Foreskin keratinocyte (primary cell): ENCODE measurements at places on chromosomes 3 and 15.

GRCh38 chr3:101988596-101988995 lies 139.3 kb downstream of the NFKBIZ start:
- no peak for DNase-seq

DNA sequence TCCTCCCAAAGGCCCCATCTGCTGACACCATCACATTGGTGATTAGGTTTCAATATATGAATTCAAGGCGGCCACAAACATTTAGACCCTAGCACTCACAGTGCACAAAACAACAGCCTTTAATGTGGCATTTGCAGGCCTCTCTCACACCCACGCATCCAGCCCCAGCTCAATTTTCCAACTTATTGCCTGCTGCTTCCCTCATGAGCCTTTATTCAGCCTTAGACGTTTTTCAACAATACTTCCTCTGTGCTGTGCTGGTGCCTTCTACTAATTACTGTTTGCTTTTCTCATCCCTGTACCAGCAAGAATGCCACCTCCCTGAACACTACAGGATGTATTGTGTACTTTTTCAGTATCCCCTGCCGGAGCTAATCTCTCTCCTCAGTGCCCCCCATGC lies 334.6 kb downstream of the GABRB3 start:
- no peak for DNase-seq

DNA sequence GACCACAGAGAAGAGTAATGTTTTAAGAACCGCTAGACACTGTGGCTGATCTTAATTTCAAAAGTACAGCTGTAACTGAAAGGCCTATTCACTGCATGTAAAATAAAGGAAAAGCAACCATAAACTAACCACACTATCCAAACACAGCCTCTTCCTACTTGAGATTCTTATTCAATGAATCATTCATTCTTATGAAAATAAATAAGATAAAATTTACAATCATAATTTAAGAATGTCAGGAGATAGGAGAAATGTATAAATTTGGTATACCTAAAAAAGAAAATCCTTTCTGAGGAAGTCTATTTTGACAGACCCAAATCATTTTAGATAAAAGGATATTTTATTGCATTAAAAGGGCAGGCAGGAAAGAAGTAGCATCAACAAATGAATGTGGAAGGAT lies 533.5 kb upstream of the ZNF385D start:
- peak; percentile 22 for DNase-seq

DNA sequence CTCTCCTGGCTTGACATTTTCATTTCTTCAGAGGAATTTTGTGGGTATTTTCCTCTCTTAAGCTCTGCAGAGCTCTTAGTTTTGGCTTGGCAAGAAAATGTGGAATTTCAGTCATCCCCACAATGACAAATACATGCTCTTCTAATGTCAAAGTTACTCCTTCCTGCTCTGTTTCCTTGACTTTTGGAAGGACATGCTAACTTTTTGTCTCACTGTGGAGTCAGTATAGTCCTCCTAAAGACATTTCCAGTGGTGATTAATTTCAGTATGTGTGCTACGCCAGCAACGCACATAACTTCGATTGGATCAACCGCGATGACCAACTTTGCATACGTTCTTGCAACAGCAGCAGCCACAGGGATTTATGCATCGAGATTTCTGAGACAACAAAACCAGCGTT lies 13.3 kb downstream of the EBLN2 start:
- DNase-seq, result no peak

DNA sequence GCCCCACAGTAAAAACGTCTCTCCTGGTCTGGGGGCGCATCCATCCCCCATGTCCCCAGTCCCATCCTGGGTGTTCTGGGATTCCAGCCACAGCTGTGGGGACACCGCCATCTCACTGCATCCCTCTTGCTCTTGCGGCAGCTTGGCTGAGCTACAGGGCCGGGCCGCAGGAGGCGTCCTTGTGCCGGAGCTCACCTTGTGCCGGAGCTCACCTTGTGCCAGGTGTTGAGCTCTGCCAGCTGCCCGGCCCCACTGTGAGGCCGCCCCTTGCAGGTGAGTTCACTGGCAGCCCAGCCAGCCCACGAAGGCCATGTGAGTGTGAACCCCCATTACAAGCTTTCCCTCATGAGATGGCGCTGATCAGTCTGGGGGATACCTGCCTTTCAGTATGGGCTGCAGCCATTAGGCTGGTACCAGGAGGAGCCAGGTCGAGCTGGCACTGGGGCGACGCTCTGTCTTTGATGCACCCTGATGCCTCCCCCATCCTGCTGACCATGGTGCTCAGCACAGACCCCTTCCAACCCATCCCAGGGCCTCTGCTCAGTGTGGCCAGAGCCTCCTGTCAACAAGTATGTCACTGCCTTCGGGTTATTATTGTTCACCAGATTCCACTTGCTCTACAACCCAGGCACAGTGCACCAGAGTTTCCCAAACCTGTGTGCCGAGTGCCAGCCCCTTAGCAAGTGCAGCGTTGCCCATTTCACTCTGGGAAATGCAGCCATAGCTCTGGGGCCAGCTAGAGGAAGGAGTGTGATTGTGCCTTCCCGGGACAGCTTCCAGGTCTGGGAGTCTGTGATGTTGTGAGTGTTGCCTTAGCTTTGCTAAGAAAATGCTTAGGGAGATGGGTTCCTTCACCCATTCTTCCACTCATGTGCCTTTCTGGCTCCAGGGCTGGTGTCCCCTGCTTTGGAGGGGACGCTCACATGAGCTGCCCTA lies 105.7 kb downstream of the APBA2 start:
- no peak for DNase-seq

GRCh38 chr3:109559389-109559788 lies 222.0 kb upstream of the DPPA4 start:
- no peak for DNase-seq

DNA sequence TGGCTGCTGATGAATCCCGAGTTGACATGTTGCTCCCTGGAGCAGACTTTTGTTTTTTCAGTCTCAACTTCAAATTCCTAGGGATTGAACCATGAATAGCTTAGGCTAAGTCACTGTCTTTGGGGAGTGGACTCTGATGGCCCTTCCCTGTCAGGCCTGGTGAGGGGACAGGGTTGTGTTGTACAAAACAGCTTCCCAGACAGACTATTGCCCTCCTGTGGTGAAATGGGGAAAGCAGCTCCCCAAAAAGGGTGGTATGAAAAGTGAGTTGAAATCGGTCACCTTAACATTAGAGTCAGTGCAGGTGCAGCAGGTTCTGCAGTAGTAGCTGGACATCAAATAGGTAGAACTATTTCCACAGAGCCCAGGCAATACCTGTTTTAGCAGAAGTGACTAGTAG lies 775.6 kb downstream of the ROBO2 start:
- peak; percentile 7 for DNase-seq

GRCh38 chr15:40100947-40101905 lies 7.5 kb downstream of the BMF start:
- DNase-seq, result no peak

GRCh38 chr3:25376340-25376739 lies 51.7 kb upstream of the RARB start:
- no peak for DNase-seq

DNA sequence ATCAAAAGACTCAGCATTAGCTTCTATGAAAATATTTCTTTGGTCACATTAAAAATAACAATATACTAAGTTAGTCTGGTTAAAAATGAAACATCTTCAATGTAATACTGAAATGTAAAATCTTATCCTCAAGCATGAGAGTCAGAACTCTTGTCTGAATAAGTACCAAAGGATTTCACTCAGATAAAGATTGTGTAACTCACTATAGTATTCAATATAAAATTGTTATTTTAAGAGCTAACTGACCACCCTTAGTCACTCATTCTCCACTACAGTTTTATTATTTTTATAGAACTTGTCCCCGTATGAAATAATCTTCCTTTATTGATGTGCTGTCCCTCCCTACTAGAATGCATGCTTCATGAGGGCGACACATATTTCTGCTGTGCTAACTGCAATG lies 426.3 kb downstream of the MECOM start:
- no peak for DNase-seq

GRCh38 chr15:48866141-48866563 lies 11.8 kb upstream of the EID1 start:
- no peak for DNase-seq

DNA sequence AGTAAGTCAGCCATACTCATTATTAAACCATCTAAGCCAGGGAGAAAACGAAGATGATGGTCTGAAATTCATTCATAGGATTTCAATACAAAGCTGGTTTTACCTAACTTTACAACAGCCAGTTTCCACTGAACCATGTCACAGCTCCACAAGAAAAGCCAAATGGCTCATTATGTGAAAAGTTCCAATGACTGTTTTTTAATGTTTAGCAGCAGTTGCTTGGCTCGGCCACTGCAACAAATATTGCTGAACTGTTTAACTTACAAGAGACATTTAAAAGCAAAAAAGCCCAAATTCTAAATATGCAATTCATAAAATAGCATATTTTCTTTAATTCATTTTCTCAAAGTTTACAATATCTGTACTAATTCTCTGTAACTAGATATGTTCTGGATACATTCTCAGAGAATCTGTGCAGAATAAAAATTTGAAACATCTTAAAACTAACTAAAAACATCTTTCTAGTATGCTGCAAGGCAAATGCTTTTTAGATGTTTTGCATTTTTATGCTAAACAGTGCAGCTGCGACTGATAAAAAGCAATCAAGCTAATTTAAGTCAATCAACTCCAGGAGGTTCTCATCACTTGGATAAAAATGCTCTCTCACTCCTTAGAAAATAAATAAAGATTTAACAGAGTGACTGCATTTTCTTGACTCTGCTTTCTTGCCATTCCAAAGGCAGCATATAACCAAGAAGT lies 356.5 kb downstream of the ERC2 start:
- DNase-seq, result no peak

- no peak for DNase-seq
Measured at GRCh38 chr3:64792445-64792844, 104.6 kb upstream of the ADAMTS9 start.
